ENCODE measurements at places on chromosomes 5 and 9. TPM values are rescaled to one million over a fixed set of nuclear protein-coding genes. Genes with fewer than 3 reads are reported as not detected.
A peak's percentile ranks its signal among the peaks of the same experiment; 100 is the strongest.

SLC6A18 gene
- total RNA-seq: not detected

ANKRD31 gene
- 0.32 TPM for total RNA-seq

PHF24 gene
- 0.48 TPM for total RNA-seq

NUDT2 gene
- total RNA-seq: 19.9 TPM

PGGT1B gene
- 38.2 TPM for total RNA-seq

MPDZ gene
- 2.2 TPM for total RNA-seq

DNA sequence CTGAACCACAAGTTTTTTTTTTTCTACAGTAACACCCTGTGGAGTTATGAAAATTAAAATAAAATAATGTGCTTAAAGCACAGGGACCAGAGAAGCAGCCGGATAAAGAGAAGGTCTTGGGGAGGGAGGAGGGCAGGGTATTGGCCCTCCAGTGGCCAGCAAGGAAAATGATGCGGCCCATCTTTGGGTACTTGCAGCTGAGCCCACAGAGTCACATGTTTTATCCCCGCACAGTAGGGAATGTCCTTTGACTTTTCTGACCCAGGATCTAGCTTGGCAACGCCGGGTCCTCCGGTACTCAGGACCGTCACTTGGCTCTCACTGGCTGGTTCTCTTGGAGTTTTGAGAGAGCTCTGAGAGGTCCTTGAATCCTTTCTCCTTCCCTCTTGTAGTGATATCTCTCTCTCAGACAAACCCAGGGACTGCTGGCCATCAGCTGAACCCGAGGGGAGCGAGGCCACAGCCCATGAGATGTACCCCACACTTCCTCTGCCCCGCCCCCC is 35.3 kb upstream of the HSPA9 start:
- no peak for ATAC-seq

- ATAC-seq: no peak
Measured at GRCh38 chr9:99085949-99086948, 18.7 kb upstream of the TGFBR1 start.

DNA sequence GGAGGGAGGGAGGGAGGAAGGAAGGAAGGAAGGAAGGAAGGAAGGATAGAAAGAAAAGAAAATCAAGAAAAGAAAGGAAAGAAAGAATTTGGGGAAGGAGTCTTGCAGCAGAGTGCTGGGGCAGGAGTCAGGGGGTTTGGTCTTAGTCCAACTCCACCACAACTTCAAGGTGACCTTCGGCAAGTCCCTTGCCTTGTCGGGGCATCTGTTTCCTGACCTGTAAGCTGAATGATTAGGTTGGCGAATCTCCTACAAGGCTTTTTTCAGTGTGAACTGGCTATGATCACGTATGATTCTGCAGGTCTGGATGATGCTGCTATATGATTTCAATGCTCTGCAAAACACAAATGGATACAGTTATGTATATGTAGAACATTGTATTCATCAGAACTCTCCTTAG is 20.1 kb downstream of the SMIM23 start:
- no peak for ATAC-seq

DNA sequence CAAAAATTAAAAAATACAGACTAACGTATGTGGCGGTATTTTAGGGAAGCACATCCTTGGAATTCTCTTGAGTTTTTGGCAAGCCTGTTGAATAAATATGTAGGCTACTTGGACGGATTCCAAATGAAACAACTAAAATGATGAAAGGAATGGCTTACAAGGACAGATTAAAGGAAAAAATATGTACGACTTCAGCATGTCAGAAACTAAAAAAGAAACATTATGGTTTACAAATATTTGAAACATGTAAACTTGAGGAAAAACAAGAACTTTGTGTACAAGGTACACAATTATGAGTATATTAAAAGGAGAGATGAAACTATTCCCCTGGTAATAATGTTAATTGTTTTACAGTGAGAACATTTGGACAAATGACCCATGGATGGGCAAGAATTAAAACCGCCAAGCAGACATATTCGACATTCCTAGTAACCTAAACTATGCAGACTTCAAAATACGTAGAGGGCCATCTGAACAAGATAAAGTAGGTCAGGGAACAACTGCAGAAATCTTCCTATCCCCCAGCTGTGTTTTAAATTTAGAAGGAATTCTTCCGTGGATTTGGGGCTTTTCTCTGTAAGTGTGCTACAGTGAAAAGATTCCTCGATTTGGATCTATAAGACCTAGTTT is 12.5 kb downstream of the EDIL3 start:
- no peak for ATAC-seq

DNA sequence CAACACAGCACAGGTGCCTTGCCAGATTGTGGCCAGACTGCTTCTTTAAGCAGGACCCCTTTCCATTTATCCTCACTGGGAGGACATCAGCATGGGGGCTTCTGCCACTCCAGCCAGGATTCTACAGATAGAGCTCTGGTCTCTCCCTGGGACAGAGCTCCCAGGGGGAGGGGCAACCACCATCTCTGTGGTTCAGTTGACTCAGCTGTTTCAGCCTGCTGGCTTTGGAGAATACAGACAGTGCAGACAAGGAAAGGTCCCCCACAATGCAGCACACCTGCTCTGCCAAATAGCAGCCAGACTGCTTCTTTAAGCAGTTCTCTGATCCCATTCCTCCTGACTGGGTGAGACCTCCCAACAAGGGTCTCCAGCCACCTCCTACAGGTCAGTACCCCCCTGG is 132.8 kb downstream of the OR2K2 start:
- ATAC-seq: no peak

- no peak for ATAC-seq
Measured at GRCh38 chr5:178341091-178341850, 108.7 kb upstream of the PHYKPL start.

DNA sequence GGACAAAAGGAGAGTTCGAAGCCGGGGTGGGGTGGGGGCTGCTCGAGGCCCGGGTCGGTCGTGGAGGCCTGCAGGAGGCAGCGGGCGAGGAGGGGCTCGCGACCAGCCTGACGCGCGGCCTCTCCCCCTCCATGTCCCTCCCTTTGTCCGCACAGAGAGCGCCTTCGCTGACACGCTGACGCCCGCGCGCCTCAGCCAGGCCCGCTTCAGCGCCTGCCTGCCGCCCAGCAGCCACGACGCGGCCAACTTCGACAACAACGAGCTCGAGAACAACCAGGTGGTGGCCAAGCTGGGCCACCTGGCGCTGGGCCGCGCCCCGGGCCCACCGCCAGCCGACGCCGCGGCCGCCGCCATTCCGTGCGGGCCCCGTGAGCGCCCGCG is 42.2 kb downstream of the NEURL1B start:
- no peak for ATAC-seq

DNA sequence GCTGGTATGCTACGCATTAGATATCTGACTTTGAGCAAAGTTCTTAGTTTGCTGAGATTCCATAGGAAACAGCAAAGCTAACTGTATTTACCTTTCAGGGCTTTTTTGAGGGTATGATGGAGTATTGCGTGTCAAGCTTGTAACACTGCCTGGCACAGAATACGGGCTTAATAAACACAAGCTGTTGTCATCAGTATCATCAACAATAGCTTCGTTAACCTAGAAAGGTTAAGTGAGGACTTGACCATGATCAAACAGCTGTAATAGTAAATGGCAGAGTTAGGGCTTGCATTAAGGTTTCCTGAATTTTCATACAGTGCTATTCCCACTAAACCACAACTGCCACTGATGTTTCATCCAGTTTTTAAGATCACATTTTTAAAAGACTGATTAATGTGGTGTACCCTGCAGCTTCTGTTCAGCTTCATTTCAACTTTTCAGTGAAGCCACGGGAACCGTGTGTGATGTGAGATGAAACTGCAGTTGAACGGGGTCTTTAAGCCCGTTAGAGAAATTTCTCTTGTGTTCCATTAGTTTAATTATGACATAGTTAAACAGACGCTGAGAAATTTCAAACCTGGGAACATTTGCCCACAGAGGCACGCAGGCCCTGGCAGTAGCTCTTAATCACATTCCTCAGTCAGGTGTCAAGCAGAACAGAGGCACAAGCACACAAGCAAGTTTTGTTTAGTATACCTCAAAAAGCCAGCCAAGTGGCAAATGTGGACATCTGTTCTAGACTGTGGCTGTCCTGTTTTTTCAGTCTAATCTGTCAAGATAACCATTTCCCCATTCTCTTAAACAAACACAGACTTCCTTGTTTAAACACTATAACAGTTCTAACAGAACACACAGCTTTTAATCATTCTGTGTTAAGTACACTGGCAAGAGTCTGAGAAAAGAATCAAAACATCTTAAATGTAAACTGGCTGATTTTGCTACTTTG is 147.1 kb downstream of the ZNF608 start:
- peak; percentile 33 for ATAC-seq

- no peak for ATAC-seq
Measured at GRCh38 chr5:59666440-59667068, 227.0 kb downstream of the PDE4D start.
